KBM-7 (cell line): ENCODE measurements at places on chromosomes 11 and 22.

DNA sequence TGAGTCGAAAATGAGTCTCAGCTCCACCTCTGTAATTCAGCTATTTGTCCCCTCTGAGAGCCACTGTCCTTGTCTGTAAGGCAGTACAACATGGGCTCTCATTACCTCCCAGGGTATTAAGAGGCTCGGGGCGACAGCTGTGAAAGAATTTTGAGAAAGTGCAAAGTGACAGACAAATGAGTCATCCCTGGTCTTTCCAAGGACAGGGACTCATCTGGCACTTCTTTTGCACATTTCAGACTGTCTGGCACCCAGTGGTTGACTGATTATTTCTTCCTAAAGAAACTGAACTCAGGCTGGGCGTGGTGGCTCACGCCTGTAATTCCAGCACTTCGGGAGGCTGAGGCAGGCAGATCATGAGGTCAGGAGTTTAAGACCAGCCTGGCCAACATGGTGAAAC lies 62.1 kb upstream of the ARFGAP3 start:
- DNase-seq: no peak

DNA sequence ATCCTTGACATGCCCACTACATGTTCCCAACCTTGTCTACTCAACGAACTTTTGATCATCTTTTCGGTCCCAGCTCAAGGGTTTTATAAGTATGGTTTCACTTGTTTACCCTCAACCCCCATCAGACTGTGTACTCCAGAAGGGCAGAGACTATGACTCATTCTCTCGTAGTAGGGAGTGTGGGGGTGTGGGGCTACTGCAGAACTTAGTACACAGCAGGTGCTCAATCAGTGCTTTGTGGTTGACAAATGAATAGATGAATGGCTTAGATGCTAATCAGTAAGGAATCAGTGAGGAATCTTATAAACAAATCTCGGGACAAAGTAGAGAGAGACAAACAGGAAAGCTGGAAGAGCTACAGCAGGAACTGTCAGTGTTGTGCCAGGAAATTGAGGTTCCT lies 151.7 kb upstream of the PLET1 start:
- DNase-seq: no peak

DNA sequence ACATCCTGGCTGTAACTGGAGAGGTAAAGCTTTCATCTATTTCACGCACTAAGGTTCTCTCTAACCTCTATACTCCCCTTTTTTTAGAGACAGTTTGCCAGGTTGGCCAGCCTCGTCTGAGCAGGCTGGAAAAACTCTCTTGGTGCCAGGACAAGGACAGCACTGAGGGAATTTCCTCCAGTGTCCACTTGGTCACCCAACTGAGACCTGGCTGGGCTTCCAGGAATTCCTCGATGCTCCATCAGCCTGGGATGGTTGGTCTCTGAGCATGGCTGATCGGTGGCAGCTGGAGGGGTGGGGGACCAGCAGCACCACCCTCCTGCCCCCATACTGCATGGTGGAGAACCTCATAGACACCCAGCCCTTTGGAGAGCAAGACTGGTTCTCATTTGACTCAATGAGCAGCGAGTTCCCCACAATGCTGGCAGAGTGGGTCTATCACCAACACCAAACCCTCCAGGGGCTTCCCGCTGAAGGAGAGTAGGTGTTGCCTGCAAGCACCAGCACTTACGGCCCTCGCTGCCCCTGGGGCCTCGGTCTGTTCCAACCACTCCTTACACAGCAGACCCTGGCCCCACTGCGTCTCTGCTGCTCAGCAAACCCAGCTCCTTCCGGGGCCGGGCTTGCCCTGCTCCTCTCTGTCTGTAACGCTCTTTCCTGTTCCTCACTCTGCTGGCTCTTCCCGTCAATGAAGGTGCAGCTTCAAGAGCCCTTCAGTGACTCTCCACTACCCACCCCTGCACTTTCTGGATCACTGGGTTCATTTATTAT lies 122.2 kb downstream of the ST3GAL4 start:
- peak; percentile 69 for DNase-seq

DNA sequence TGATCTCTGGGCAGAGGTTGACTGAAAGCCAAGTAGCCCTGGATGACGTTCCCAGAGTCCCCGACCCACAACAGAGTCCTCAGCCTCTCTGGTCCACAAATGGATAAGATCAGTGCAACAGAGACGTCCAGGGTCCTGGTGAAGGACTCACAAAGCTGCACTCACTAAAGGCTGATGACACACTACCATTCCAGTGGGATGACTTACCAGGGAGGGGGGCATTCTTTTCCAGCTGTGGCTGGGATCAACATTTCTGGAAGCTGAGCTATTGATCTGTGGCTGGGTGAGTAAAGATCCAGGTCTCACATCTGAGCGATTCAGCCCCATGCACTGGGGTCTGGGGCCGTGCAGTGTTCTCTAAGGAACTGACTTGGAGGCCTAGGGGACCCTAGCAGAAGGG lies 296.2 kb downstream of the NTM start:
- no peak for DNase-seq

DNA sequence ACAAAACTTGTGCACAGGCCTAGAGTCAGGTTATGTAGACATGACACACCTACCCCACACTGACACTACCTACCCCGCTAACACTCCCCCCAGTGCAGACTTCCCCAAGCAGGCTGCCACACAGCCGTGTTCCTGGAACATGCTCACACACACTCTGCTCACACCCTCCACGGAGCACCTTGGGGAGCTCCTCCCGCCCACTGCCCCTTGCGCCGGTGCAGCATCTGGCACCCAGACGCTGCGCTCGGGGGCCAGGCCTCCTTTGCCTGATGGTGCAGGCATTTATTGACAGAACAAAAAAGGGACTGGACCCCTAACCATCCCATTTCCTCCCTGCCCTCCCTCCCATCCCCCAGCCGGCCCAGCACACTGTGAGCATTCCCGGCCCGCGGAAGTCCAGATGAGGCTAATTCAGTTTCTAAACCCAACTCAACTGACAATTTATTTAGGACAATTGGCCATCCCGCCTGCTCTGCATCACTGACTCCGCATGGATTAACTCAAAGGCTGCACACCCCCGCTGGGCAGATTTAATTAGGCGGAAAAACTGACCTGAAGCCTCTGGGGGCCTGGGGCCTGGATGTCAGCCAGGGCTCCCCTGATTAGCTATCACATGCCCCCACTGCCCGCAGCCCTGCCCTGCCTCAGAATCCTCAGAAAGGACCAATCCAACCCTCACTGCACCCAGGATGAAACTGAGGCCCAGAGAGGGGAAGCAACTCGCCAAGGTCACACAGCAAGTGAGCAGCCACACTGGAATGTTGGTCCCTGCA lies 30.1 kb downstream of the KCNC1 start:
- no peak for DNase-seq

DNA sequence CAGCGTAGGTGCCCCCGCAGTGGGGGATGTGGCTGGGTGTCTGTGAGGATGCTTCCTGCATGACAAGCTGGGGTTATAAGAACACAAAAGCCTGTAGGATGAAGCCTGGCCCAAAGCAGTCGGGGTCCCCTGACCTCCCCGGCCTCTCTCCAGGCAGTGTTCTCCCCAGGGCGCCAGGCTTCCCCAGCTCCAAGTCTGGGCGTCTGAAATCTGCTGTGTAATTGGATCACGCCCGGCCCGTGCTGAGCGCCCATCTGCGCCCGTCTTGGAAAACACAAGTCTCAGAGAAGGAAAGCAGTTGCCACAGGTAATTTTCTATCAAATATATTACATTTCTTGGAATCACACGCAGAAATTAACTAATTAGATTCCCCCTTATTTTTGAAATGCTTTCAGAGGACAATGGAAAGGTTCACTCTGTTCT lies 233.3 kb downstream of the CTTN start:
- DNase-seq: no peak

DNA sequence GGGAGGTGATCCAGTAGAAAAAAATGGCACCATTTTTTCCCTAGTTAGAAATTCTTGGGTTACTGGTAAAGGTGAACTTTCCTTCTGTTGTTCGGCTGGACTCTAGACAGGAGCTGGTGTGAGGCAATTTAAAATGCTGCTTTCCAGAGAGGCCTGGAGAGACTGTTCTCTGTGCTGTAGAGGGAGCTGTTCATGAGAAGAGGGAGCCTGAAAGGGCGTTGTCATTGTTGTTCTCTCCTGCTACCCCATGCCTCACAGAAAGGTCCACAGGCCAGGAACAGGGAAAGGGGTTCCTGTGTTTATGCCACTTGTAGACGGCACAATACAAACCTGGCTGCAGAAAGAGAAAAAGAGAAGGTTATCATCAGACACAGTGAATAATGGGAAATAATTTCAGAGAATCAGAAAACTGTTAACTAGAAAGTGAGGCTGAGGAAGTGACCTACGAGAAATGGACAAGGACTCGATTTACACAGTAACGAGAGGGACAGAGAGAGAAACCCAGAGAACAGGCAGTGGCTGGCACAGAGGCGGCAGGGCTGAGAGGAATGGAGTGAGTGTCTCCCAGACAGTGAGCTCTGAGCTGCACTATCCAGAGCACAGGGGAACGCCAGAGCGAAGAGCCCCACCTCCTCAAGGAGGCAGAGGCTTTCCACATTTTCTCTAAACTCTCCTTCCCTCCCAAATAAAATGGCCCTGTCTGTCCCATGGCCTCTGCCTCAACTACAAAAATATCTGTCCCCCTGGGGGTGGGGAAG lies 109.2 kb downstream of the RRM1 start:
- DNase-seq: no peak
